ENCODE measurements at places on chromosomes 7 and 10.
A peak's percentile ranks its signal among the peaks of the same experiment; 100 is the strongest.

DNA sequence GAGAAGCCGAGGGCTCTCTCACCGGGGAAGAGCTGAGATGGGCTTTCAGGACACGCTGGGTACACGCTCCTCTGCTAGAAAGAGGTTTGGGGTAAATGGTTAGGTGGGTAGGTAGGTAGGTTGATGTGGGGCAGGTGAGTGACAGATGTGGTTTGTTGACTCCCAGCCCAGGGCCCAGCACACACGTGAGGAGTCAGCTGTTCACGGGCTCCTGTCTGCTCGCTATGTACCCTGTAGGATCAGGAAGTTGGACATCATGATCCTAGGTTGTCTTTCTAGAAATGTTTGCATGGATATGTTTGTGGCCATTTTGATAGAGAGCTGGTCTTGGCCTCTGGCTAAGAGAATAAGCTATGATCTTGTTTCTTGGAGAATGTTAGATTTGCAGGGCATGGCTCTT is 109.0 kb downstream of the TACC2 start:
- no peak for DNase-seq

DNA sequence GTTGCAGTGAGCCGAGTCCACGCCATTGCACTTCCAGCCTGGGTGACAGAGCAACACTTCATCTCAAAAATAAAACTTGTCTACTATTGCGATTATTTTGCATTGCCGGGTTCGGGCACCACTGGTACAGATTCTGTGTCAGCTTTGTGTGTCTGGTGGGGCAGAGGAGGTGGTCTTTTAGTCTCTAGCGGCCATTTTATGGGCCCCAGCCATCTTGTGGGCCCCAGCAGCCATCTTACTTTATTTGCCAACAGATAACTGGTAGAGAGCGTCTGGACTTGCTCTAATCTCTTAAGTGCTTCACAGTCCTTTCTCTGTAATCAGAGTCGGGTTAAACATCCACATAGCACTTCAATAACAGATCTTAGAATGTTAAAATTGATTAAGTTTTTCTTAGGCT is 4.9 kb downstream of the BUD23 start:
- DNase-seq: no peak

DNA sequence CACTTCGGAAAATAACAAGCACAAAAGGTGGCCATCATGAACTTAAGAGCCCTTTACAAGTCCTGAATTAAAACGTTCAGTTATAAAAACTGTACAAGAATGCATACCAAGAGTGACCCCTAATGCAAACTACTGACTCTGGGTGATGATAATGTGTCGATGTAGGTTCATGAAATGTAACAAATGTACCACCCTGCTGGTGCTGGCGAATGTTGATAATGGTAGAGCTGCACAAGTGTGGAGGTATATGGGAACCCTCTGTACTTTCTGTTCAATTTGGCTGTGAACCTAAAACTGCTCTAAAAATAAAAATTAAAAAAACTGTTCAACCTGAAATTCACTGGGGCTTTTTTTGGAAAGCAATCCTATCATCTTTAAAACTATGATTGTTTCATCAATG is 3.3 kb downstream of the FAM133B start:
- no peak for DNase-seq

- DNase-seq: no peak
Measured at GRCh38 chr7:35026150-35026549, 11.1 kb downstream of the DPY19L1 start.

DNA sequence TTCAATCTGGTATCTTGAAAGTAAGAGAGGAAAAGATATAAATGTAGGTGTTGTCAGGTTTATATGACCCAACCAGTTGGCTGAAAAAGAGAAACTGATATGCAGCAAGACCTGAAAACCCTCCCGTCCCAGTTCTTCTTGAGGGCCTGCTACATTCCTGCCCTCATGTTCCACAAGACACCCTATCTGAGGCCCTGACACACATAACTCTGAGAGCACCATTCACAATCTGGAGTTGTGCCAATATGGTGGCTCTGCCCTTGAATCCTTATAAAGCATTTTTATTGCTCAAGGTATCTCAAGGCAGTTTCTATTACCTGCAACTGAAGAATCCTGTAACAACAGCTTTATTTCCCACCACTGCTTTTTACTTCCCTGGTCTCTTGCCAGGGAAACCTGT is 17.0 kb downstream of the XPNPEP1 start:
- DNase-seq: no peak

DNA sequence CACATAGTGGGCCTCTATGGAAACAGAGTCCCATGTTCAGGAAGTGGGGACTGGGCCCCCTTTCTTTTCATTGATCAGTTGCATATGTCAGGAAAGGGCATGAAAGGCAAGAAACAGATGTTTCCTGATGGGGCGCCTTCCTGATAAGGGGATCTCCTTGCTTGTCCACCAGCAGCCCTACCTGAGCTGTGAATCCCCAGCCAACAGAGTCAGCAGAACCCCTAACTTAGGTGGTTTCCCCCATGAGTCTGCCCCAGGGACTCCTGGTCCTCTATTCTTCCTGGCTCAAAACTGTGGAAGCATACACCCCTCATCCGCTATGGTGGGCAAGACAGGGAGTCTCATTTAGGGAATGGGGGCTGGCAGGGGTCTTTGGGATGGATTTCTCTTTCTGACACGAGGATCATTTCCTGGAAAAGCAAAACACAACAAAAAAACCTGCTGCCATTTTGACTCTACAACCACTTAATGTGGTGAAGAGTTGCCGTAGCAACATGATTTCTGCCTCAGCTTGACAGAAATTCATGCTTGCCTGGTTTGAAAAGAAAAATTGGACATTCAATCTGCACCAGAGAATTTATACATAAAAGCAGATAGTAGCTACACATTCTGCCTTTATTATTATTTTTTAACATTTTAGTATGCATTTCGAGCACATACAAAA is 119.8 kb downstream of the SPAG6 start:
- no peak for DNase-seq

DNA sequence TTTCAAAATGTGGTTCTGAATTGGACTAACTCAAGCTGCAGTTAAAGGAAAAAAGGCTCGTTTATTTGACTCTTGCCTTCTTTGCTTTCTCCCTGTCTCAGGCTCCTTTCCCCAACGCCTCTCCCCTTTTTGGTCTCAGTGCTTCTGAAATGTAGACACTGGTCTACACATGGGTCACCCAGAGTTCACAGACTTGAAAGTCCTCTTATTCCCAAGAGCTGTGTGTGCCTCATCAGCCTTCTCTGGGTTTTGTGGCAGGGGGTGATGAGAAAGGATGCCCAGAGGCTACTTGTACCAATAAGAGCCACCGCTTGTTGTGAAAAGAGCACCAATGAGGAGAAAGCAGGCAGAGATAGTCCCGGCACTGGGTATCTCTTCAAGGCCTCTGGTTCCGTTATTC is 125.7 kb downstream of the BICC1 start:
- DNase-seq: no peak

- DNase-seq: no peak
Measured at GRCh38 chr10:89095701-89096391, 105.2 kb downstream of the FAS start.

GRCh38 chr7:104664648-104665047 is 336.2 kb downstream of the LHFPL3 start:
- no peak for DNase-seq

GRCh38 chr7:133484086-133484485 is 231.2 kb downstream of the EXOC4 start:
- DNase-seq: peak; percentile 8

DNA sequence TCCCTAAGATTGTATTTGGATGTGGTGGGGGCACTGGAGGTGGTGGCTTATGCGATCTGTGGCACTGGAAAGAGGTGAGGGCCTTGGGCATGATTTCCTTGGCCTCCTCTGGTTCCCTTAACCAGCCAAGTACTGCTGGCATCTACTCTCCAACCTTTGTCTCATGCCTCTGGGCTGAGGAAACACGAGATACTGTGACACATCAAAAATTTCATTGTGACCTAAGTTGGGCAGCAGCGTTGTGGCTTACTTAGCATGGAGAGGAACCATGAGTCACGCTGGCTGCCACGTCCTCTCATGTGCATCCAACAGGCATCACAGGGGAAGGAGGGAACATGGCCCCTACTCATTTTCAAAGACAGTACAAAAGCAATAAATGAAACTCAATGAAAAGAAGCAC is 29.7 kb upstream of the GSDME start:
- no peak for DNase-seq

- no peak for DNase-seq
Measured at GRCh38 chr10:37992083-37992482, 15.6 kb upstream of the ZNF25 start.

DNA sequence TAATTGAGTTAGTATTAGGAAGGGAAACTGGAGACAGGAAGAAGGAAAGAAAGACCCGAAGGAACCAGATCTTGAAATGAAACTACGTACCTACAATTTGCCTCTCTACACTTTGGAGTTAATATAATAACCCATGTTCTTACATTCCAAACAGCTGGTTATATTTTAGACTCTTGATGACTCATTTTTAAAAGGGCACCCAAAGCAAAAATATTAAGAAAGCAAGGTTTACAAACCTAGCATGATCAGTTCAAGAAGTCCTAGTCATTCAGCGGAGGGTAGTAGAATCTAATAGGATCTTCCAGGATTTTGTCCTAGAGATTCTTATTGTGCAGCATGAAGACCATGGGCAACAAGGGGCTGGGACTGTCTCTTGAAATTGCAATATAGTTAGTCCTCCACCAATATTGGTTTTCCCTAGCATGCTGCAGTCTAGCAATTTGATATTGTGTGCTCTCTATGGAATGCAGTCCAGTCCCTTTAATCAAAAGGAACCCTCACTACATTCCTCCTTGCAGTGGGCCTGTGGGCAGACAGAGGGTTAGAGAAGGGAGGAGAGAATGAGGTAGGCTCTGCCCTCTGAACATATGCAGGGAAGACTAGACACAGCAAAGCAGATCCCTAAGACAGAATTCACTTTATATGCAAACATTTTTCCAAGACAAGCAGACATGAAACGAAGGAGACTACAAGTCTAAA is 230.3 kb downstream of the INHBA start:
- no peak for DNase-seq

DNA sequence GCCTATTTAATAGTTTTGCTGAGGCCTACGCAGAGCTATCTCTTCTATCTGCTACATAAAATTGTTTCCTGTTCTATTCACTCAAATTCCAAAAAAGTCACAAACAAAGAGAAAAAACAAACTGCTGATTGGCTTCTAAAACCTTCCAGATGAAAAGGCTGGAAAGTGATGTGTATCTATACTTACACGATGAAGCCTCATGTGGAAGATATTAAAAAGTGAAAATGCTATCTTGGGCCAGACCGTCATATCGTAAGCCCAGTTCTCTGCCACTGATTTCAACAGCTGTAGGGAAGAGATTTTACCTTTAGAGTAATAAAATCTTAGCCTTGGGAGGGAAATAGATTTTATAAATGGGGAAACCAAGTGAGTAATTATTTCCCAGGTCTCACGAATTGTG is 394.8 kb downstream of the KIF20B start:
- DNase-seq: no peak

DNA sequence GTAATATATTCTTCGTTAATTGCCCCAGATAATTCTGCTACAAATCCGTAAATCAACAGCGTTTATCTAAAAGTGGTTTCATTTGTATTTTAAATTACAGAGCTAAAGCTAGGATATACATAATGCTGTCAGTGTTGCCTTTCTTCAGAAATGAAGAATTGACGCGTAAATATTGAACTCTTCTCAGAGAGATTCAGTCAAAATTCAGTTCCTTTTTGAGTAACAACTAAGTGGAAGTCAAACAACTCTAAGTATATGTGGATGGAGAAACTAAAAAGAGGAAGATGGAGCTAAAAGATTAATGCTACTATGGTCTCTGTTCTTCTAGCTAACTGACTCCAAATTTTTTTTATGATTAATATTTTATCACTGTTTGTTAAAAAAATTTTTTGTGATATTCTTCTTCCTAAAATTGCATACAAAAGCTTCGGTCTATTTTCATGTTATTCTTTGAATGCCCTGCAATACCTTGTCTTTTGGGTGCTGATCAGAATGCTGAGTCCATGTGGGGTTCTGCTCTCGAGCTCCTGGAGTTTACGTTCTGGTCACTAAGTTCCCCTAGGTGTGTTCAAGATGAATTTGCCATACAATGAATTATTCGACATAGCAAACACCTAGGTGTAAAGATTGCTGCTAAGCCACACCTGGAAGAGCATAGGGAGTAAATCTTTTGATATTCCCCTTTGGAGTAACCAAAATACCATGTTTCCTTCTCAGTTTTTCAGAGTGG is 20.7 kb downstream of the MDFIC start:
- no peak for DNase-seq

DNA sequence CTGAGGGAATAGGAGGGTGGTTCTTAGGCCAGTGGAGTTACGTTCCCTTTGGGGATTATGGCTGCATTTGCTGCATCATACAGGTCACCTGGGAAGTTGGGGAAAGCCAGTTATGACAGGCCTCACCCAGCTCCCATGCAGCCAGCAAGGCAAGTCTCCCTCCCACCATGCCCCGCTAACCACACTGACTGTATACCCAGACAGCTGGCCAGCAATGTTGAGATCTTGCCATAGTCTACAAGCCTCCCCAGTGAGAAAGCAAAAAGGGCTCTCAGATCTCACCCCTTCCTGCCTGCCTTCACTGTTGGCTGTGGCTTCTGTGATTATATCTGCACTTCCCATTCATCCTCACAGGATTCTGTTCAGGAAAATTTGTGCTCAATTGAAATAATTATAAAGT is 133.3 kb upstream of the HGF start:
- DNase-seq: no peak

DNA sequence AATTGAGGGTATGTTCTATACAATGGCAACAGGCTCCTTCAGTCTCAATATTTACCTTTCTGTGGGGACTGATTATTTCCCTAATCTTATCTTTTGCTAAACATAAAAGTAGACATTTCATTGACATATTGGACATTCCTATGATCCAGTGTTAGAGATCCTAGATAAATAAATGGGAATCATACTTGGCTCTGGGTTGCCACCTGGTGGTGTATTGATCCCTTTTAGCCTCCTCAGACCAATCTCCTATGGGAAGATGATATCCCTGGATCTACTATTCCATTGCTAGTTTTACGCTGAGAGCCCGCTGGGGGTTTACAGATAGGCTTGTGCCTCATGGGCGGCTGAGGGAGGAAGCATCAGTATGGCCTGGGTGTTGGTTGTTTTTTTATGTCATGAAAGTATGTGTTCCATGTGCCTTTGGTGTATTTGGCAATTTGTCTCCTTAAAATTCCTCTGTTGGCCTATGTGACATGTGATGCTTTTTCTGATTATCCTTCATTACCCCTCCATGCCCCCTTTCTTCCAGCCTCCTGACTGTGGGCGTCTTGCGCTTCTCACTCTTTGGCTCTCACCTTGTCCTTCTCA is 18.8 kb downstream of the CELF2 start:
- no peak for DNase-seq

DNA sequence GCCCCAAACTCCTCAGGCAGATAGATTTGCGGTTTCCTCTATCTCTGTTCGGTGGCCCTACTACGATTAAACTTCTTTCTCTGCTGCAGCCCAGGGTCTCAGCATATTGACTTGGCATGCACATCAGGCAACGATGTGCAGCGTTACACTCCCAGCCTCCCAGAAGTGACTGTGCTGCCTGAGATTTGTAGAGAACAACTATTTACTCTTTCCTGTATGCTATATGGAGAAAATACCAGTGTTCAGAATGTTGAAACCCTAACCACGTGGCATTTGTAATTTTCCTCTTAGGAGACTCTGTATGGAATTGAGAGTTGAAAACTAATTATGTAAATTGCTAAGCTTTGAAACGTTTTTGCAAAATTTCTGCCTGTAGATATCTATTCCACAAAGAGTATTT is 50.9 kb downstream of the GNAI1 start:
- no peak for DNase-seq

GRCh38 chr7:5334671-5335070 is 51.9 kb downstream of the SLC29A4 start:
- no peak for DNase-seq

GRCh38 chr10:44125879-44126278 is 259.0 kb downstream of the CXCL12 start:
- no peak for DNase-seq

- DNase-seq: peak; percentile 73
Measured at GRCh38 chr10:80444646-80445319, 9.3 kb upstream of the TSPAN14 start.

Data from stimulated activated CD4-positive, alpha-beta T cell treated with anti-CD3 and anti-CD28 coated beads, Interleukin-4, amount 100 ng/mL, for 1 hour (primary cell).